ENCODE measurements at places on chromosomes 3 and 15.

- DNase-seq, result no peak
Observed at GRCh38 chr3:62837145-62837787, 38.0 kb downstream of the CADPS start.

DNA sequence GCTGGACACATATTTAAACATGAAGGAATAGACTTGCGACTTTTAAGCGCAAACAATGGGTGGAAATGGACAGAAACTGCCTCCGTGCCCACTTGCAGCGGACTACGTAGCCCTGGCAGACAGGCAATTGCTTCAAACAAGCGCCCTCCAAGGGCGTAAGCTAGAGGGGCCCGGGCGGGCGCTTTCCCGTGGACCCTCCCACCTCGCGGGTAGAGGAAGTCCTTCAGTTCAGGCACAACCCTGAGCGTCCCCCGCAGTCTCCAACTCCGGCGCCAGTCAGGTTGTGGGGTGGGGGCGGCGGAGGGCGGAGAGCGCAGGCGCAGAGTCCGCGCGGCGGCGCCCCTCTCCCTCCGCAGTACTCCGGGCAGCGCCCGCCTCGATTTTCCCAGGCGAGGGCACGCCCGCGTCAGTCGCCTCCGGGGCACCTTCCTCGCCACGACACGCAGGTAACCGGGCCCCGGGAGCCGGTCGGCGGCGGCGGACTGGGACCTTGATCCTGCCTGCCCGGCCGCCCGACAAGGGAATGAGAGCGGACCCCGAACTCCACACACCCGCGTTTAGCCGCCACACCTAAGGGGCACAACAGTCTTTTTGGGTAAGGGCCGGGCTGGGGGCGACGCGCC lies at the start of gene SLC35G2:
Gene SLC35G2, plus strand, starts transcription at position 358 of the 623 bp plus-strand sequence. CDS start 35,335 bp downstream, outside the sequence.
- DNase-seq, result no peak

- DNase-seq, result no peak
Observed at GRCh38 chr3:10184250-10184649, 19.5 kb downstream of the IRAK2 start.

DNA sequence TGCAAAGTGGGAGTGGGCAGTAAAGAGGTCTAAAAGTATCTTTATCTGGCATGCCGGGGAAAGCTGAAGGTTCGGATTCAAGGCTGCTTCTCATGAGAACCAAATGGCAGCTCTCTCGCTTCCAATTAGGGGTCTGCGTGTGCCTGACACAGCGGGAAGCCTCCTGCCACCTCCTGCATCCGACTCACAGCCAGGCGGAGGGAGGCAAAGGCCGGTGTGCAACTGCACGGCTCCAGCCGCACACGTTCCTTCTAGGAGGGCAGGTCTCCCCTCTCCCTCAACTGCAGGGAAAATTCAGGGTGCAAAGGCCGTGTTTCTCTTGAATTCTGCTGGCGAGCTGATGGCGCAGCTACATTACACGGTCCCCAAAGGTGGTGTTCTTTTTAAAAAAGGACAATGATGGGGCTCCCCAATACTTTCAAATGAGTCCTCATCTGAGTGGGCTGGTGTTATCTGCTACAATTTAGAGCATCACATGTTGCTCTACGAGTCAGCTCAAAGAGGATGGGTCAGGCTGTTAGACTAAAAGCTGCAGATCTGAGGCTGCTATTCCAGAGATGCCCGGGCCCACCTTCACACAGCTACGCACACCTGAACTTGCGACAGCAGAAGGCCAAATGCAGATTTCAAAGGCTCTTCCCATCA lies 226.6 kb downstream of the ADAMTS17 start:
- DNase-seq, result no peak

- DNase-seq, result no peak
Observed at GRCh38 chr3:127736801-127737539, 64.2 kb downstream of the ABTB1 start.

DNA sequence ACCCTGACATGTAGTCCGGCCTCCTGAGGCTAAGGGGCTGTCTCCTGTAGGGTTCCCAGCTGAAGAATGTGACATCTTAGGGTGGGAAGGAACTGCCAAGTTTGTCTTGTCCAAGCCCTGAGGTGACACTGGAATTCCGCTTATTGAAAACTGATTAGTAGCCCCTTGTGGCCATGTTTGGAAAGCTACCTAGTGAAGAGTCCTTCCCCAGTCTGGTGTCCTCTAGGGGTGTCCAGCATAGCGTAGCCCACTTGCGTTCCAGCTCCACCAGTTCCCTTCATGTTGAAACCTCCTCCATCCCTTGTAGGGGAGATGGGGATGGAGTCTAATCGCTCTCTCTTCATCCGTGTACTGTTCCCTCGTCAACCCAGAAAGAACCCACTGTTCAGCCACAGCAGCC lies 79.5 kb downstream of the CHDH start:
- DNase-seq, result no peak

- DNase-seq, result no peak
Observed at GRCh38 chr3:153355559-153355958, 193.5 kb downstream of the RAP2B start.

DNA sequence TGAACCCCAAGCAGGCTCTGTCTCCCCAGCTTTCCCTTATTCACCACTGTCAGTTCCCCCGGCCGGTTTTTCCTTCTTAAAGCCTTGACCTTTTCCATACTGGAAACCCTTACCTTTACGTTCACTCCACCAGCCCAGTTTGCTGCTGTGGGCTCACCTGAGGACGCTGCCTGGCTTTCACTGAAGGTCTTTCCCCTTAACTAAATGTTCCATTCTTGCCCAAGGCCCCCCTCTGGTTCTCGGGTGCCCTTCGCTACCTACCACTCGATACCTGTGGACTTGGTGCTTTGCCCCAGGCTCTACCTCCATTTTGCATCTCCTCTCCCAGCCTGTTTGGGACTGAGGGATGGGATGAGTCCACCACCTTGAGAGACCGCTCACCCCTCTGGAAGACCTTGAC lies 851 bp downstream of the AP2M1 start:
- DNase-seq, result no peak

GRCh38 chr3:183252973-183253527 lies at the start of gene B3GNT5:
Gene B3GNT5, plus strand, starts transcription at chr3:183253253. Its CDS starts 16,546 bp downstream, at chr3:183269799.
- DNase-seq, result no peak

- no peak for DNase-seq
Observed at GRCh38 chr15:43423793-43424192, 52.9 kb downstream of the TUBGCP4 start.

DNA sequence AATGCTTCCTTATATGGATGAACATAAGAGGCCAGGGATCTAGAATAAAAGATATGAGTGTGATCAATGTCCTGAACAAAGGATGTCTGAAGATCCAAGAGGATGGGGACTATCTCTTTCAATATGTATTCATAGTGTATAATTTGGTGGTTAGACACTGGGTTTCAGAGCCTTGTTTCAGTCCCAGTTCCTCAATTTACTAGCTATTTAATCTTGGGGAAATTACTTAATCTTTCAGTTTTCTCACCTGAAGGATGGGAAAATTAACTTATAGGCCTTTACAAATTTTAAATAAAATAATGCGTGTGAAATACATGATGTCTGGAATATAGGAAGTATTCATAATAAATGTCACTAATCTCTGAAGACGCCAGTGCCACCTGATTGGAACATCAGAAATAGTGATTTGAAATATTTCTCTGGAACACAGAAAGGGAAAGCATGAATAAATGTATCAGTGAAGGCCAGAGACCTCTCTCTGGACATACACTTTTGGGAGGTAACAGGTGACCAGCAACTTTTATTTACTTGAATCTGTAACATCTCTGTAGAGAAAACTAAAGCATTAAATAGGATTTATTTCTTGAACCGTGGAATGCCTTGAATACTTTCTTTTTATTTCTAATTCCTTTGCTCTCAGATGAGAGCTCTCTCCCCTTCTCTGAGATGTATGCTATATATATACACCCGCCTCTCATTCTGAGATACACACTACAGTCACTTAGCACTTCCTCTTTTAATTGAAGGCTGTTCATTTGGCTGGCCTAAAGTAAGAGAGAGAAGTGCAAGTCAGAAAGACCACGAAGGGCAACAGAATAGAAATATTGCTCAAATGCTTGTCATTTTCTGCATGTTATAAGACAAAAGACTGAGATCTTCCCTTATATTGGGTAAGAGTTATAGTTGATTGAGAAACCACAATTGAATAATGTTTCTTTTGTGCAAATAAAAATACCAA lies 407.1 kb downstream of the LSAMP start:
- DNase-seq, result no peak

DNA sequence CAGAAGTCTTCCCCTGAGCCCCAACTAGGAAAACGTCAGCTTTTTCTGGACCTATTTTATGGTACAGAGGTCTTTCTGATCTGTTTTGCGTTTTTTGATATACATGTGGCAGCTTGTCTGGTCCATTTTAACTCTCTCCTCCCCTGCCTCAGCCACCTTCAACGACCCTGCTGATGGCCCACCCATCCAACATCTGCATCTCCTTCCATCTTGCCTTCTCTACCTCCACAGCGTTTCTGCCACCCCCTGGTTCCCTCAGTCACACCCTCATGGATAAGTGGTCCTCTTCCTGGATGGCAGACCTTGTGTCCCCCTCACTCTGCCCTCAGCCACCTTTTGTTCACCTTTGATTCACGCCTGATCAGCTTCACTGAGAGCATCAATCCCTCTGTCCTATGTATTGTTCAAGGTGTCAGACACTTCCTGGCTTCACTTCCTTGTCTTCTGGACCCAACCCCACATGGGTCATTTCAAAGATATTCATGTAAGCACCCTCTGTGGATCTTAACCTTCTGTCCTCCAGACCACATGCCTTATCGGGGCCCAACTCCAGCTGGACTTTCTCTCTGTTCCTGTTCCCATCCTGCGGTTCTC lies 13.5 kb downstream of the AHSG start:
- no peak for DNase-seq

DNA sequence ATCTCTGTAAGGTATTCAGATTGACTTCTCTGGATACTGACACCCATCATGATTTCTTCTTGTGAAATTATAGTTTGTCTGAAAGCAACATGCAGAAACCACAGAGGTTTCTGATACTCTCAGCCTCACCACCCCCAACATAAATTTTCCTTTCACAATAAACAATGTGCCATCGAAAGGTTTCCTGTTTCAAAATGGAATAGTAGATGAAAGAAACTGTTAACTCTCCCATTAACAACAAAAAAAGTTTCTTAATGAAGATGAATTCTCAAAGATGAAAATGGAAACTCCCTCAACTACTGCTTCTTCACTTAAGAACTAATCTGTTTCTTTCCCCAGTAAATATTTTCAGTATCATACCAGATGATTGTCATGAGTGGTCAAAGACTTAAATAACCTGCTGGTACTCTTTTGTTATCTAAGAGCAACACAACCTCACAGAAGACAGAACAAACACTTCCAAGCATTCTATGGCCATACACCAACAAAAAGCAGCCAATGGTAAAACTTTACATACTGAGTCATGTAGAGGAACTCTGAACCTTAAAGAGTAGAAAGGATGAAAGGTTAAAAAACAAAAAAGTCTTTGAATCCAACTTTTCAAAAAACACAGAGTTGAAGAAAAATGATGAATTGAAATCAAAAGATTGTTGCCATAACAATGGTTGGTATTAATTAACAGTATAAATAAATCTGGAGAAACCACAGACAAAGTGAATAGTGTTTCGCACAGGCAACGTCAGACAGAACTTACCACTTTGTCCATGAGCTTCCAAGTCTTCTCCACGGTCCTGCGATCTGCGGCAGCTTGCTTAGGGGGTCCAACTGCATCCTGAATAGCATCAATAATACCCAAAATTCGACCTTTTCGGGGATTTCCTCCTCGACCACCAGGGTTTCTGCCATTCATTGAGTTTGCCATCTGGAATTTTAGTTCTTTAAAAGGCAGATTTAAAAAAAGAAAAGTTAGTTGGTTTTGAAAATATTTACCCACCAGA lies 1.9 kb downstream of the CBLB start:
- DNase-seq, result no peak

- peak; percentile 69 for DNase-seq
Observed at GRCh38 chr3:156675830-156676767, 1.7 kb downstream of the TIPARP start.

DNA sequence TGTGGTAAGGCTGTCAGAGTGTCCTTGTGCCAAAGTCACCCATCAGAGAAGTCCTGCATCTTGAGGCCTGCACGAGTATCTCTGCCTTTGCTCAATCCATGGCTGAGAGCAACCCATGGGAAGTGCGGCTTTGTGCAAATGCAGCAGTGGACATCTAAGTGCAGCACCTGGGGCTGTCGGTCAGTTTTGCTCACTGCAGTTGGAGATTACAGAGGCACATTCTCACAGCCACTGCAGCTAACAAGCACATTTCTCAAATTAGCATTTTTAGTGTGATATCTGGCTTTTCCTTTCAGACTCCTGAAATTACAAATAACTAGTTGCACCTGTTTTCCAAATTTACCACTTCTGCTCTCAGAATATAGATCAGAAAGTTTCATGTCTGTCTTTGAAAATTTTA lies 81.5 kb upstream of the DAZL start:
- DNase-seq, result no peak

DNA sequence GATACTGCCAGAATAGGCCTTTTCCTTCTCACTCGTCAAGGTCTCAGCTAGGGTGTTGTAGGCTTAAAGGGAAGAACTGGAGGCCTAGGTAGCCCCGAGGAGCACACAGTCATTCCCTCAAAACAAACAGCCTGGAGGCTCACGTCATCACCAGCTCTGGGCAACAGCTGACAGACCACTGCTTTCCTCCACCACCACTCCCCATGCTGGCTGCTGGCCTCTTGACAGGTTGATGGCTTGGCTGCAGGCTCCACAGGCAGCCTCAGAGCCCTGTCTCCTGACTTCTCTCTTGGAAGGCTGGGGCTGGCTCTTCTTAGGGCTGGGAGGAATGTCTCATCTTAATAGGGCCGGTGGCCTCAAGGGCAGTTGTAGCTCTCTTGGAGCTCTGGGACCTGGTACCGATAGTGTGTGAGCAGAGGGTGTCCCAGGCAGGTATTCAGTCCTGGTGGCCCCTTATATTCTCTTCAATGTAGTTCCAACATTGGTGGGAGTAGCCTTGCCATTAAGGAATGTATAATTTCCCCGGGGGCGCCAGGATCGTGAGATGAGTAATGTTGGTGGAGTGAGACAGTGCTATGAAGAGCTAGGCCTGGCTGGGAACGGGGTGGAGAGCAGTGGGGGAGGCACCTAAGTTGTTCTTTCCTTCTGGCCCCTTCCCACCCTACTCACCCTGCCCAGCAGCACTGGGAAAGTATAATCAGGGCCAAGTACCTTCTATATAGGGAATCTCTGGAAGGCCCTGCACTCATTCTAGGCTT lies 6.1 kb upstream of the AP2M1 start:
- no peak for DNase-seq

DNA sequence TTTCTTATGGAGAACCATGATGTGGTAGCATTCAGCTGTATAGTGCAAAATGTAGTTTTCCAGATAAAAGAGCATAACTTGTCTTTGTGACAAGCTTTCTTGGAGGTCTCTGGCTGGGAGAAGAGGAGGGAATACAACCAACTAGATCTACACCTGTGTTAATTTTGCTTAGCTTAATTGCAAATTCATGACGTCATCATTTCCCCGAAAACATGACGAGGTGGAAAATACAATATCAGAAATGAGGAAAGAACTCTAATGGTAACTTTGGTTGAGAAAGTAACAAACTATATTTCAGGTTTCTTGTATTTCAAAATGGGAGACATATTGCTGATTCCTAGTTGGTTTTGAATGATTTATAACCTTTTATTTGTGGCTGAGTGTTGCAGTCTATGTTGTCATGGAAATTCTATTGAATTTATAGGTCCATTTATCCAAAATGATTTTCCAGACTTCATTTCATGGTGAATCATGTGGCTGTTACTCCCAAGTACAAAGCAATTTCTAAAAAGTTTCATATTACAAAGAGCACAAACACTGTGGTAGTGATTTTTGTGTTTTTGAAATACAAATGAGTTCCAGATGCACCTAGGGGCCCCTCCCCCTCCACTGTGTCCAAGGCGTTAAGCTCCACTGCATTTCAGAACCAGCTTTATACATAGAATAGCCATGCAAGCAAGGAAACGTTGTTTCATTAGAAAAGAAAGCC lies 307.2 kb downstream of the FEZF2 start:
- no peak for DNase-seq
